Cardiac fibroblast (primary cell): ENCODE measurements at places on chromosomes 1 and 21.

GRCh38 chr1:195569934-195570333 is 1038.3 kb downstream of the KCNT2 start:
- DNase-seq = no peak

DNA sequence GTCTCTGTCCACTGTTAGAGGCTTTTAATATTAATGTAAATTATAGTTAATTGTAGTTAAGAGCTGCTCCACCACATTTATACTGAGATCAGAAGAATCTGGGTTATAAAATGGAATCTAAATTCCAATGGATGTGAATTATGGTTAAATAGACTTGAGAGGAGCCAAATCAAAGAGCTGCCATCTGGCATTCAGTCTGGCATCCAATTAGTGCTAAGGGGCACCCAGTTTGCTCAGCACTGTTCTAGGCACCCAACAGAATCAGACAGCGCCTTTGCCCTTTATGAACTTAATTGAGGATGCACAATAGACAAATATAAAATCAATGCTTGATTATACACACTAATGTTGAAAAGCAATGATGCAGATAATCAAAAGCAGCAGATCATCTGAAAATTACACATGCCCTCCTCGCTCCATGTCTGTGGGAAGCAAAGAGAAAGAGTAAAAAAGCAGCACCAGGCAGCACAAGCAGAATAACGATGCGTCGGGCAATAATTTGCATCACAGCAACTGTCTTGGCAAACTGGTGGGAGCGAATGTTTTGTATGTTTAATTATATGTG is 310.1 kb downstream of the BRINP2 start:
- DNase-seq = no peak

GRCh38 chr21:31700040-31700439 is 31.9 kb downstream of the SCAF4 start:
- DNase-seq = no peak

DNA sequence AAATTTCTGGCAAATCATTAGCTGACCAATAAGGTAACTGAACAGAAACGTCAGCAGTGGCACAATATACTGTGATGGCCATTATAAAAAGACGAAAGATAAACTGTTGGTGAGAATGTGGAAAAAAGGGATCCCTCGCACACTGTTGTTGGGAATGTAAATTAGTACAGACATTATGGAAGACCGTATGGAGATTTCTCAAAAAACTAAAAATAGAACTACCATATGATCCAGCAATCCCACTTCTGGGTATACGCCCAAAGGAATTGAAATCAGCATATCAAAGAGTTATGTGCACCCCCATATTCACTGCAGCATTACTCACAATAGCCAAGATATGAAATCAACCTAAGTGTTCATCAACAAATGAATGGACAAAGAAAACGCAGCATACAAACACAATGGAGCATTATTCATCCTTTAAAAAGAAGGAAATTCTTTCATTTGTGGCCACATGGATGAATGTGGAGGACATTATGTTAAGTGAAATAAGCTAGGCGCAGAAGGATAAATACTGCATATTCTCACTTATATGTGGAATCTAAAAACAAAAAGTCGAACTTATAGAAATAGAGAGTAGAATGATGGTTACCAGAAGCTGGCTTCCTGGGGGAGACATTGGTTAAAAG is 257.7 kb downstream of the RHOU start:
- DNase-seq = no peak

DNA sequence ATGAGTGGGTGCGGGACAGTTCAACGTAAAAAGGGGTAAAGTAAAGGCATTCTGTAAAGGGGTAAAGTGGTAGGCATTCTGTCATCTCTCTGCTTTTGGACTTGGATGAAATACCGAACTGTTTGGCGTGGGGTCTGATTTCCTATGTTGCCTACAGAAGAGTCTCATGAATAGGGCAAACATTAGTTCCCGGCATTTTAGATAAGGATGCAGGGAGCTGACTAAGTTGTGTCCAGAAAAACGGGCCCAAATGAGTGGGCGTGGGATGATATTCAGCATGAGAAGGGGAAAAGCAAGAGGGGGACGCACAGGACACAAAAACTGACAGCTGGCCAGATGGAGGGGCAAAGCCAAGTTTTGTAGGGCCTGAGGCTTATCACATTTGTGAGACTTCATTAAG is 2.9 kb upstream of the RHOU start:
- DNase-seq = no peak

- no peak for DNase-seq
These were observed 3.7 kb upstream of the PADI4 start for GRCh38 chr1:17304151-17304825.

- DNase-seq = no peak
These were observed 11.7 kb upstream of the EPS8L3 start for GRCh38 chr1:109775398-109775797.

DNA sequence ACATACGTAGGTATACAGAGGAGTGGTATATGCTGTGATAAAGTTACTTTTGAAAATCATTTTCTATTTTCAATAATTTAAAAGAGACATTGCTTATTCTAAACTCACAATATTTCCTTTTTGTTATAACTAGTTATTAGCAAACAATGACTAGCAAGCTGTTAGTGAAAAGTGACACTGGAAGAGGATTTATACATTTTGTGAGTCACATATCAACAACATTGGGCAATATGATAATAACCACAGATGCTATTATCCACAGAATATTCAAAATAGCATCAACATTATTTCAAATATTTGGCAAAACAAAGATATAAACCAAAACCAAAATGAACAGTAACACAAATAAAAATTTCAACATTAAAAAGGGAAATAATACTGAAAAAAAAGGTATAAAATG is 104.0 kb upstream of the HP1BP3 start:
- DNase-seq = peak; percentile 48

DNA sequence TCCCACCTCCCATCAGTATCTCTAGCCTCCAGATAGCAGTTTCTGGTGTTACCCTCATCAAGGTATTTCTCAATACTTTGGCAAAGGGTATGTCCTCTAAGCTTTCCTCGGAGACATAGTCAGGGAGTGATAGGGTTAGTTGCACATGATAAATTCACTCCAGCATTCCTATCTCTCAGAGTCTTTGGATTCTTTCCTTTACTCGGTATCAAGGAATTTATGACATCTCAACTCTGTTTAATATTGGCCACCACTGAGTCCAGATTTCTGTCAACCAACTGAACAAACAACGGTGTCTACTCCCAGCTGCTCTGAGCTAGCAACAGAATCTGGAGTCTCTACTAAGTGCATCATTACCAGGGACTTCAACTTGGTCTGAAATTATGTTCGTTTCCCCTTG is 233.4 kb downstream of the TM2D1 start:
- DNase-seq = no peak

GRCh38 chr1:233328142-233328921 is 808 bp downstream of the MAP3K21 start:
- no peak for DNase-seq
